Left renal pelvis (tissue), 4 donors: ENCODE measurements at places on chromosomes 12 and 14.

DNA sequence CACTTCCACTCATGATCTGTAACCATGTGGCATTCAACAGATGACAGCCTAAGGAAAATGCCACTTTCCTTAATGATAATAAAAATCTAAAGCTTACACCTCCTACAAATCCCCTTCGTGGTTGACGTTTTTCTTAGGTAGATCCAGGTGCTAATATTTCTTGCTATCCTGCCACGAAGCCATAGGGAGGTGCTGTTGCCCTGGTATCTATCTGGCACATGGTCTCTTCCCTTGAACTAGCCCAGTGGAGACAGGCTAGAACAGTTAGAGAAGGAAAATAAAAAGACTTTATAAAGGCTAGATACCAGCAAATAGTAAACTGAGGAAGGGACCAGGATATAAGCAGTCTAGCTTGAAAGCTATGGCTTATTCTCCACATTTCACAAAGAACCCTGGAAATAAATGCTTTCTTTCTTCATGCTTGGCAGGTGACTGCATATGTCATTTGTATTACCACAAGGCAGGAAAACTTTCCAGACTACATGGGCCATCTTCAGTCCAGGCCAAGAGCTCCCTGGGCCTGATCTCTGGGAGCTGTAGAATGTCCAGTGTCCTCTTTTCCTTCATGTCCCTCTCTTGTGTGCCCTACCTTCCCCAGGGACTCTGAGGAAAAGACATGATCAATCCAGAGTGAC is 15.3 kb downstream of the SPIC start:
- DNase-seq = no peak

DNA sequence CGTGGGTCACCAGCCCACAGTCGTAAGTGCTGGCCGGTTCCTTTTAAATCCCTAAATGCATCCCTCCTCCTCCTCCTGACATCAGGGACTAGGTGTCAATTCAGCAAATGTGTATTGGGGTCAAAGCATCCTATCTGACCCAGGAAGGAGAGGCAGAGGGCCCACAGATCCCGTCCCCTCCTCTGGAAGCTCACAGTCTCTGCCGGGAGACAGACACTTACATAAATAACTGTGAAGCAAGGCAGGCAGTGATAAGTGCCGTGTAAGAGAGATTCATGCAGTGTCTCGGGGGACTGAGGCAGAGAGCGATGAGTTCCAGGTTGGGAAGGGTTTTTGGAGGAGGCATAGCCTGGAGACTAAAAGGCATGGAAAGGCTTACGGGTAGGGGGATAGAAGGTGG is 44.1 kb downstream of the HRK start:
- DNase-seq = no peak

DNA sequence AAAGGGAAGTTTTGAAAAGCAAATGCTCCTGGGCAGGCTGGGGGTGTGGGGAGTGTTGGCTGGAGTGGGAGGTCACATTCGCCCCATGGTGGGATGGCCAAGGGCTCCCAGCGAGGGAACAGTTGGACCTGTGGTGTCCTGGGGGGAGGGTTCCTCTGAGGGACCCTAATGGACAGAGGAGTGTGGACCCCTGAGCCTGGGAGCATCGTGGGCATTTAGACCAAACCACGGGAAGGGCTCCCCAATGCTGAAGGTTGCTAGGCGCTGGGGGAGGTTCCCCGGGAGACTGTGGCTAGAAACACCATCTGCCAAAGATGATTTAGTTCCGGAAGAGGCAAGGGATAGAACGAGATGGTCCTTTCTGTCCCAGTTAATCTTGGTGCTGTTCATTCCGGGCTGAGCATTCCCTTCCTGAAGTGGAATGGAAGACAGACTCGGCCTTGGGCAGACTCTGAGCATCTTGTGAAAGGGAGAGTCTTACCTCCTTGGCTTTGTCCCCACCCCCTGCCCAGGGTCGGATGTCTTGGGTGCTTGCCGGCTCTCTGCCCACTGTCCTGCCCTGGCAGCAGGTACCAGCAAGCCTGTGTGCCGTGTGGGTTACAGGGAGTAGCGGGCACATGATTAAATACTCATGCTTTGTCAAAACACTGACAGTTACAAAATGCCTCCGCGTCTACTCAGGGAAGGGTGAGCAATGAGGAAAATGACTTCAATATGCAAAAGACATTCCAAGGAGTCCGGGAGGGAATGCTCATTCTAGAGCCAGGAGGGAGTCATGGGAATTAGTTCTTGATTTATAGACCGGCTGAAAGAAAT is 215.9 kb downstream of the CACNA1C start:
- DNase-seq = no peak

- peak; percentile 79 for DNase-seq
Observed at GRCh38 chr14:104078031-104078455, 7.5 kb upstream of the ASPG start.

DNA sequence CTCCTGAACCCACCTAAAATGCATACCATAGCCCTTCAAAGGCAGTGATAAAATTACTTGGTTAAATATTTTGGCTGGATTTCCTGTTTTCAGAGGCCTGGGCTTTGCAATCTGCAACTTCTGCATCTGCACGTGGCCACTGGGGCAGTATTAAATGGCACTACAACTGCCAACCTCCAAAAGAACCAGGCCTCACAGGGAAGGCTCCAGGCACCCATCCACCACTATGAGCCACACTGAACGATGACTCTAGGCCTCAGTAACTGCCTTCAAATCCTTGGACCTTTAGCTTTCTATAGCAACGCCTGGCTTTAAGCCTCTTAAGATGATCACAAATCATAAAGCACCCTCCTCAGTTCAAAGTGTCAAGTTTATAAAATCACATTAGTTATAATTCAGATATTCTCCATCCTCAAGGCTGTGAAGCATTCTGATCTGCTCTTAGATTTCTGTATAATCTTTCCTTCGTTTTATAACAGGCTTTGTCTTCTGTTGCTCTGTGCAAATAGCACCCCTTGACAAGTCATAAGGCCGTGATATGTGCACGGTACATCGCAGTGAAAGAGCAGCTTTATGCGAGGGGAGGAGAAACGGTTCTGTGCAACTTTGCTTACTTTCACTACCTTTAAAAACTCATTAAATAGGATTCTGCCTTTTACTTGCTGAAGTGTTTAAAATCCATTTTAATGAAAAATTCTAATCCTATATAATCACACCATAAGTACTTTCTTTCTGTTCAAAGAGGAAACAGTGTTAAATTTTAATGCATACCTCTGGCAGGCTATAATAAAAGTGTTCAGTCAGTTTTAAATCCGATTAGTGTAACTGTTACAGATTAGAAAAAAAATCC is 196.4 kb upstream of the G2E3 start:
- DNase-seq = no peak

DNA sequence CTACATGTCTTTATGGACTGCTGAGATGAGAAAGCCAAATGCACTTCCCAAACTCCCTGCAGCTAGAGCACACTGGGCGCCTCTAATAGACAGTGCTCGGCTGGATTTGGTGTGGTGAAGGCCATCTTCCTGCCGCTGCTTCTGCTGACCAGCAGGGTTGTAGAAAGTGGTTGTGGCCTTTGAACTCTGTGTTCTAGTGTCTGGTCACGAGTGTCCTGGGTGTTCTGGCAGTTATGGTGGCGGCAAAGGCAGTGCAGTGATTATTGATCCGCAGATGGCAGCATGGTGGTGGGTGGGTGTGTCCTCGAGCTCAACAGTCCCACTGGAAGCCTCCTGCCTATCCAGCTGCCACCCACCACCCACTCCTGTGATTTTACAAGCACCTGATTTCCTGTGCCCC is 43.4 kb downstream of the SMIM41 start:
- no peak for DNase-seq

DNA sequence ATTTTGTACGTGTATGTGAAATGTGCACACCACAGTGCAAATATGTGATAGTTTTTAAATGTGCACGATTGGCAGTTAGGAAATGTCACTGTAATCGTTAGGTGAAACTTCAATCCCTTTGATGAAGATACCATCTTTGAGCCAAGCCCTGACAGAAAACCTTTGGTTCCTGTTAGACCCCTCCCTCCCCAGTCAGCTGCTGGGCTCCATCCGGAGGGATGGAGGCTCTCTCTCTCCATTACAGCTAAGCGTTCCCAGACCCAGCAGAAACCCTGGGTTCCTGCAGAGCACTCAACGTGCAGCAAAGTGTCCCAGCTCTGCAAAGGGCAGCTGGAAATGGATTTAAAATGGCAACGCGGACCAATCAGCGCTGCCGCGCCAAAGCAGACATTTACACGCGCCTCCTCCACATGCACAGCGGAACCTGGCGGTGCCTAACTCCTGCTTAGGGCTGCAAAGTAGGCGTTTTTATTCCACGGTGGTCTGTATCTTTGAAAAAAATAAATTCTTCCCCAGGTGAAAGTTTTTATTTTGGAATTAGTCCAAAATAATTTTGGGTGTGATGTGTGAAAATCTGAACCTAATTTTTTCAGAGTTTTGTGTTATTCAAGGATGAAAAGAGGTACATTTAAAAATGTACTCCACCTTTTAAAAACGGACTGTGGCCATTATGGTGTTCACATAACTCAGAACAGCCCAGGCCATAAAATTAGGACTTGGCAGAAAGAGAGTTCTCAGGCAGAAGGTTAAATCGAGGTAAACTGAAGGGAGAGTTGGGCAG is 1.4 kb upstream of the HMGA2 start:
- DNase-seq = peak; percentile 52

GRCh38 chr12:79933532-79934264 is 1.2 kb downstream of the PPP1R12A start:
- DNase-seq = no peak

- no peak for DNase-seq
Observed at GRCh38 chr14:64556526-64556925, 6.8 kb downstream of the PPP1R36 start.

DNA sequence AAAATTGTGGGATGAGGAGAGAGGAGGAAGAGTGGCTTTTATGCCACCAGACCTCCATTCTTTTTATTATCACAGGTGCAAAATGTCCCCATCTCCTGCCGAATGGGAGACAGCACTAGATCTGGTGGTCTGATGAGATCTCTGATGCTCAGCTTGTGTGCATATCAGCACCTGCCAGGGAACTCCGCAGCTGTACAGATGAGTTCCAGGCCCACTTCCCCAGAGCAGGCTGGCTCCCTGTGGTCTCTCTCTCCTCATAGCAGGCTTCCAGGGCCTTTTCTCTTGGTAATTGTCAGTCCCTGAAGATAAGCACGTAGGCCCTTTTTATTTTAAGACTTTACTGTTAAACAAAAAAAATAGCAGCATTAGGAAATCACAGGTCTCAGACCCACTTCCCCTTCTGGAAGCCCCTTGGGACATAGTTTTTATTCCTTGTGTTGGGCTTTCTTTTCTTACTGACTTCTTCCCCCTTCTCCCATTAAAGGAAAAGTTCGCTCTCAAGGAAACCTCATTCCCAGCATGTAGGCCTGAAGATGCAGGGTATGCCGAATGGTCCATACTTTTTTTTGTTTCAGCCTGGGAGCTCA is 4.5 kb upstream of the TBC1D30 start:
- DNase-seq = no peak

DNA sequence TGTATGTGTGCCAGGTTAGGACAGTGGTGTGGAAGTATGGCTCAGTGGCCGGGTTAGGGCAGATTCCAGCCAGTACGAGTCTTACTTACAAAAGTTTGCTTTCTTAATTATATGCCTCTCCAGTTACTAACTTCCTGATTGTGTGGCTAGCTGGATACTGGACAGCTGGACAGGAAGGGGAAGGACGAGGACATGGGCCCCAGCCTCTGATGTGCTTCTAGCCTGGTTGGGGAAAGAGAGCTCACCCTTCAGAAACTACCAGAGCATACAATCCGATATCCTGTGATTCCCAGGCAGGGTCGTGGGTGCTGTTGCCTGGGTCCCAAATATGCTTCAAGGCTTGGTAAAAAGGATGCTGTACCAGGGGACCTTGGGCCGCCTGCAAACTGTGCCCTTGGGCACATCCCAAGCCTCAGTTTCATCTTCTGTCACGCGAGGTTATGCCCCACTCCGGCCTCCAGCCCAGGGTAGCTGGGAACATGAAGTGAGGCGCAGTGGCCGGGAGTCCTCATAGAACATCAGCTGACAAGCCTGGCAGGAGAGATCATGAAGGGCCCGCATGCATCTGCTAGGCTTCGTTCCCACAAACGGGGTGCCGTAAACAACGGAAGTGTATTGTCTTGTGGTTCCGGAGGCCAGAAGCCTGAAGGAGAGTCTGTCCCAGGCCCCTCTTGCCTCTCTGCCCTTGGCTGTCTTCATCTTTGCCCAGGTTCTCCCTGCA is 23.2 kb upstream of the RIN3 start:
- DNase-seq = no peak

GRCh38 chr12:43213608-43214007 is 338.4 kb downstream of the ADAMTS20 start:
- DNase-seq = no peak

- no peak for DNase-seq
Observed at GRCh38 chr14:71314717-71315116, 407.5 kb downstream of the PCNX1 start.

- DNase-seq = no peak
Observed at GRCh38 chr12:112901271-112901670, 5.5 kb upstream of the OAS1 start.

- no peak for DNase-seq
Observed at GRCh38 chr14:106372870-106373652, 846.7 kb downstream of the TMEM121 start.

DNA sequence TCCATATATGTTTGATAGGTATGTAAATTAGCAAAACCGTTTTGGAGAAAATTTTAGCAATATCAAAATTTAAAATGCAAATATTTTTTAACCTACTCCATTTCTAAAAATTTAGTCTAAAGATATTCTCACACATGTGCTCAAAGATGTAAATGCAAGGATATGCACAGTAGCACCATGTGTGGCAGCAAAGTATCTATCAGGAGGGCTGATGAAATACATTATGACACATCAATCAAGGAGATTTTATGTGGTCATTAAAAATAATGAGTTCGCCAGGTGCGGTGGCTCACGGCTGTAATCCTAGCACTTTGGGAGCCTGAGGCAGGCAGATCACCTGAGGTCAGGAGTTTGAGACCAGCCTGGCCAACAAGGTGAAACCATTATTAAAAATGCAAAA is 8.0 kb upstream of the C1R start:
- DNase-seq = no peak

DNA sequence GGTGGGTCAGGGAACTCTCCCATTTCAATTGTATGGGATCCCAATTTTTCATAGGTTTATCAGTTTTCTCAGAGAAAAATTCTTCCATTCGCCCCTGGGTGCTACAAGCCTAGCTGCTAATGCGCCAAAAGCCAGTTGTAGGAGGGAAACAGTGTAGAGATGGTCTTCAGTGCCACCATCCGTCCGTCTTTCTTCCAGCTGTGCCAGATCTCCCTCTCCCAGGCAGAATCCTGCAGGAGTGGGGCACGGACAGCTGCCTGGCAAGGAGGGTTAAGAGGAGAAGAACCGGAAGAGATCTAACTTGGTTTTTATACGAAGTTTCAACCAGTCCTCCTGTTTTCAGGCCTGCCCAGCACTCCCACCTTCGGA is 38.9 kb upstream of the FUT8 start:
- DNase-seq = no peak
